ENCODE measurements at places on chromosomes 11 and 22.

DNA sequence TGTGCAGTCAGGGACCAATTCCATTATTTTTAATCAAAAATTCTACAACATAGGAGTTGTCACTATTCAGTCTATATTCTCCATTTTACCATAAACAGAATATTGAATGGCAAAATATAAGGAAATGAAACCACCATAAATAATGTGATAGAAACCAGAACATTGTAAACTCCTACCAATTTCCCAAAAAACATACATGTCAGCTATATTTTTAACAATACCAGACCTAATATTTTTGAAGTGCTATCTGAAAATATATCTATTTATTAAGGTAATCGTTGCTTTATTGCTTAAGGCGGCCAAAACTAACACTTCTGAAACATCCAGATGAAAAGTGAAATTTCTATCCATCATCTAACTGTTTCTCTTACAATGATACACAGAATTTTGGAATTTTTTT, 123.0 kb upstream of the C11orf58 start:
- no peak for DNase-seq

DNA sequence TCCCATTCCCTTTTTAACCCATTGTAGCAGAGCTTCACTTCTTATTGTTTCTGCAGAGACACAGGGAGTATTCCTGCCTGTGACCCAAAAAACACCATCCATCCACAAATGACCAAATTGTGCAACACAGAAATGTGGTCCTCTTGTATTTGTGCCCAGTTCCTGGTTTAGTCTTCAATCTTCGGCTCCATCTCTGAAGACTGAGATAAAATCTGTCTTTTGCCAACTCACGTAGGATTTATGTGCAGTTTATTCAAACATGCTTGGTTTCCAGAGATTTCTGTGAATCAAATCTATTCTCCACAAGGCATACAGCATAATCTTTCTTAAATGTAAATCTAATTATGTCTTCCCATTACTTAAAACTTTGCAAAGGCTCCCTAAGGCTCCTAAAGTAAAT, 307.0 kb downstream of the AASDHPPT start:
- DNase-seq, result no peak

- peak; percentile 56 for DNase-seq
Measured at GRCh38 chr22:44975427-44976262, 34.2 kb downstream of the PHF21B start.

GRCh38 chr11:10875430-10876021, 17.7 kb upstream of the ZBED5 start:
- DNase-seq, result no peak

DNA sequence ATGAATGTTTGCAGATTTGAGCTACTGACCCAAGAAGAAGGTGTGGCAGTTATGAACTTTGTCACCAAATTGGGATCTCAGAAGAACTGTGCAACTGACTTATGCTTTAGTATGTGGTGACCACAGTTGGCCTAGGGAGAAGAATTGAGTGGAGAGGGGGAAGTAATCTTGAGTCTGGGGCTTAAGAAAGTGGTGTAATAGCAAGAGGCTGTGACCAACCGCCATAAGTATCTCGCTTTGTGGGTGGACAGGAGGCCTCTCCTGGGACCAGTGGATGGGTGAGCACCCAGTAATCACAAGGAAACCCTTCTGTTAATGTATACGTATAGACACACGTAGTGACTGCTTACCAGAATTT, 12.7 kb upstream of the IL10RA start:
- DNase-seq, result no peak

DNA sequence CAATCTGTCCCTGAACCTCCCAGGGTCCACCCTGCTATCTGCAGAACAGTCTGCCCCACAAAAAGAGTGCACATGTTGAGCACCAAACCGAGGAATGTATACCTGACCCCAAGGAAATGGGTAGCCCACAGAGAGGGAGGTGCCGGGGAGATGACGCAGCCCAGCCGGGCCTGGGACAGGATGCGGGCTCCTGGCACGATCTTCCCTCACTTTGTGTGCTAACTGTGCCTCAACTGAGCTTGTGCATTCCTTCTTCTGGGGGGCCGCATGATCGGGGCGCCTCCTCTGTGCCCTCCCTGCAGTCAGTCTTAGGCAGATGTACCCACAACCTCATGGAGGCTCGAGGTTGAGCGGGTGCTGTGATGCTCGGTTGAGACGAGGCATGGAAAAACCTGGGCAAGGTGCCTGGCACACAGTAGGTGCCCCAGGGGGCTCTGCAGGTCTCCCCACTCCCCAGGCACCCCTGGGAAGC, 2.4 kb downstream of the GAS2L1 start:
- DNase-seq, result no peak

DNA sequence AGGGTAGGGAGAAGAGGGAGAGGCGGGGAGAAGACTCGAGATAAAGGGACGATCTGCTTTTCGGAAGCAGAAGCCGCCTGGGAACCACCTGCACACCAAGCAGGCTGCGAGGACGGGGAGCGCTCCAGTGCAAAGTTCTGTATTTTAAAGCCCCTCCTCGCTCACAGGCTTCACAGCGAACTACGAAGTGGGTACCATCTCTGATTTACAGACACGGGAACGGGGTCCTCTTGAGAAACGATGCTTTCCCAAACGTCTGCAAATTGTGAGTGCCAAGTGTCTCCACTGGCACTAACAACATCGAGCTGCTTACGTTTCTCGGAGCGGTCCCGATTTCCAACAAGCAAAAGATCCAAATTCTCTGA, 700 bp upstream of the STX3 start:
- no peak for DNase-seq

DNA sequence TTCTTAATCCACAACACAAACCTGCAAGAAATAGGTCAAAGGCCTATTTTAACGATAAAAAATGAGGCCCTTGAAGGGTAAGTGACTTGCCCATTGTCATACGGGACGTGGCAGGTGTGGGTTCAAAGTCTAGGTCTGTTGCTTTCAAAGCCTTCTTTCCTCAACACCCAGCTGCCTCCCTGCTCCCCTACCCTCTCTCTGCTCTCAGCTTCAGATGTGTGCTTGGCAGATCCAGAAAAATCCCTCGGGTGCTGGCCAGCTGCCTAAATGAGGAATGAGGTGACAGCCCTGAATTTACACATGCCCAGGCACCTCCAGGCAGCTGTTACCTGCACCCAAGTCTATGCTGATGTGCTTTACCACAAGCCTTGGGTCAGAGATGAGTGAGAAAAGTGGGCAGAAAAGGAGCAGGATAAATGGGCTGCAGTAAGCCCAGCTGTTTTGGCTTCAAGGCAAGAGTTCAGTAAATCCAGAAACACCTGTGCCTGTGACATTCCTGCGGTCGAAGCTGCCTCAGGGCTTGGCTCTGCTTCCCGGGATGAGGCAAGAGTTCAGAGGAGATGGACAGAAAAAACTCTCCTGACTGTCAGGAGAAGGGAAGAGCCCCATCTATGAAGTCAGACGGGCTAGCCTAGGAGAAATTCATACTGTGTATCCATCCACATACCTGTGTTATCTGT, 49.9 kb upstream of the LDLRAD3 start:
- no peak for DNase-seq

- DNase-seq, result peak; percentile 13
Measured at GRCh38 chr11:17528181-17528691, 16.0 kb downstream of the USH1C start.

DNA sequence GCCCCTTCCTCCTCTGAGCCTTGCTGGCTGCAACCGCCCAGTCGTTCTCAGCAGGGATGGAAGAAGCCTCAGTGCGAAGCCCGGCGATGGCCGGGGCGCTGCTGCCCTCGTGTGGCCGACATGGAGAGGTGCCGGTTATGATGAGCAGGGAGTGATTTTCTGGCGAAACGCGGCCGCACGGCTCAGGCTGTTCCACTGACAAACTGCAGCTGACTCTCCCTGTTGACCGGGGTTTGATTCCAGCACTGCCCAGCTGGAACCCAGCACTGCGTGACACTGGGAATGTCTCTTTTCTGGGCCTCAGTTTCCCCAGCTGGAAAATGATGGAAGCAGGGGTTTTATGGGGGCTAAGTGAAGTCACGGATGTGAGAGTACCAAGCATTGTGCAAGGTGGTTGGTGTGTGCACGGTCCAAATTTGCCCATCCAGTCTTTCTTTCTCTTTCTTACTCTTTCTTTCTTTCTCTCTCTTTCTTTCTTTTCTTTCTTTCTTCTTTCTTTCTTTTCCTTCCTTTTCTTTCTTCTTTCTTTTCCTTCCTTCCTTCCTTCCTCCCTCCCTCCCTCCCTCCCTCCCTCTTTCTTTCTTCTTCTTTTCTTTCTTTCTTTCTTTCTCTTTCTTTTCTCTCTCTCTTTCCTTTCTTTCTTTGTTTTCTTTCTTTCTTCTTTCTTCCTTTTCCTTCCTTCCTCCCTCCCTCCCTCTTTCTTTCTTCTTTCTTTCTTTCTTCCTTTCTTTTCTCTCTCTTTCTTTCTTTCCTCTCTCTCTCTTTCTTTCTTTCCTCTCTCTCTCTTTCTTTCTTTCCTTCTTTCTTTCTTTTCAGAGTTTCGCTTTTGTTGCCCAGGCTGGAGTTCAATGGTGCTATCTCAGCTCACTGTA, 25.8 kb upstream of the MPPED1 start:
- peak; percentile 11 for DNase-seq

DNA sequence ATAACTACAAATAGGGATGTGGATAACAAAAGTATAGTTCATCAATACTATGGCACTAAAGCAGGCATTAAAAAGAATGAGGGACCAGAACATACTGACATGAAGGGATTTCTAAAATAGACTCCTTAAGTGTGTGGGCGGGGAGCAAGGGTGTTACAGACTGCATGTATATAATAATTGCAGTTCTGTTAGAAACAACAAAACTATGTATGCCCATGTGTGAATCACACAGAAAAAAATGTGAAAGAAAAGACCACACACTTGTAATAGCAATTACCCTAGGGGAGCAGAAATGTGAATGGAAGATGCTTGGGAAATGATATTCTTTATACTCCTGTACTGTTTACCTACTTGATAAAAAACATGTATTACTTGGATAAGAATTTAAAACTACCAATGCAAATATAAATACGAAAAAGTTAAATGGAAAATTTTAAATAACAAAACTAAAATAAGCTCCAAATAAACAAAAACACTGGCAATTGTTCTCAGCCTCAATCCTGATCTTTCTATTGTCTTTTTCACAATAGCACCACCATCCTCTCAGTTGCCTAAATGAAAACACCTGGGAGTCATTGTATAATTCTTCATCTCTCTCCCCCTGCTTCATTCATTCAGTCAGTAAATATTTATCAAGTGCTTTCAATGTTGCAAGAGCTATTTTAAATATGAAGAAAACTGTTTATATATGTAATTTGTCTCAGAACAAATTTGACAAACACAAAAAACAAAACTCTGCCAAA, 129.8 kb downstream of the FCHSD2 start:
- no peak for DNase-seq

GRCh38 chr11:72782081-72782920, 11.5 kb downstream of the STARD10 start:
- no peak for DNase-seq

- peak; percentile 14 for DNase-seq
Measured at GRCh38 chr11:23856654-23857053, 640.2 kb upstream of the LUZP2 start.

GRCh38 chr22:36954251-36955014, 41.0 kb downstream of the CSF2RB start:
- DNase-seq, result no peak

DNA sequence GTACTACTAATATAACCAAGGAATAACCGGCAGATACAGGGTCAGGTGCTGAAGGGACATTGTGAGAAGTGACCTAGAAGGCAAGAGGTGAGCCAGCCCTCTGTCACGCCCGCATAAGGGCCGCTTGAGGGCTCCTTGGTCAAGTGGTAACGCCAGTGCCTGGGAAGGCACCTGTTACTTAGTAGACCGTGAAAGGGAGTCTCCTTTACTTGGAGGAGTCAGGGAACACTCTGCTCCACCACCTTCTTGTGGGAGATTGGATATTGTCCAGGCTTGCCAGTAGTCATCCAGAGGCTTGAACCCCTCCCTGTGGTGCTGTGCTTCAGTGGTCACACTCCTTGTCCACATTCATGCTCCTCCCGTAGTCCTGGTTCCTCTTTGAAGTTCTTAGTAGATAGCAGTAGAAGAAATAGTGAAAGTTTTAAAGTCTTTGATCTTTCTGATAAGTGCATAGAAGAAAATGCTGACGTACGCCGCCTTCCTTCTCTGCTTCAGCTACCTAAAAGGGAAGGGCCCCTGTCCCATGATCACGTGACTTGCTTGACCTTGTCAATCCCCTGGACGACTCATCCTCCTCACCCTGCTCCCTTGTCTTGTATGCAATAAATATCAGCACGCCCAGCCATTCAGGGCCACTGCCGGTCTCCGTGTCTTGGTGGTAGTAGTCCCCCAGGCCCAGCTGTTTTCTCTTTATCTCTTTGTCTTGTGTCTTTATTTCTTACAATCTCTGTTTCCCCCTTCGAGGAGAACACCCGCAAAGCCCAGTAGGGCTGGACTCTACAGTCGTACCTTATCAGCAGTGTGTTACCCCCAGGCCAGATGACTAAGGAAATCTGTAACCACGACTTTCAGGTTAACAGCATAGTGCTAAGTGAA, 6.1 kb downstream of the NUP50 start:
- DNase-seq, result no peak

DNA sequence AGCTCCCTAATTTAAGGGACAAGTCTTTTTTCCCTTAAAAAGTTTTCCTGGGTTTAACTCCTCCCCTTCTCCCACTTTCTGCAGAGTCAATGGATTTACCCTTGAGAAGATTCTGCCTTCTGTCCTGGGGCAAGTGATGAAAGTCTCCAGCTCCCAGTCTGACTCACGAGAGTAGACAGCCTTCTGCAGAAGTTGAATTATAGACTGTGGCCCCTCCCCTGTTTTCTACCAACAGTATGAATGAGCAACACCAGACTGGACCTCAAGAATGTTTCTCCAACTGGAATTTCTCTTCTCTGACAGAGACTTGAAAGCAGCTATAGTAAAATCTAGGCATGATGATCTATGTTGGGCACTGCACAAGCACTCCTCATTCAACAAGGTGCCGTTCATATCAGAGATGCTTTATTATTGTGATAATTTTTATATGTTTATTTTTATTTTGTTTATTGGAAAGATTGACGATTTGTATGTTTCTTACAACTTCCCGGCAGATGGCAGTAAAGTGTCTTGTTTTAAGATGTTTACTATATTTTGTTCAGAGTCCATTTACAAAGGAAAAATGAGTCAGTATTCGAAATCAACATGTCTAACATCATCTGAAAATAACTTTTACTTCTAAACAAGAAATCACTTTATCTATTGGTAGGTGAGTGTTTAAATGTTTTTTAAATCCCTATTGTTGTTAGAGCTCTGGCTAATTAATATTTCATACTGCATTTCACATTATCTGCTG, 56.6 kb downstream of the LMO2 start:
- DNase-seq, result peak; percentile 51

GRCh38 chr11:112965656-112966055, 4.4 kb downstream of the NCAM1 start:
- DNase-seq, result no peak

GRCh38 chr11:34978236-34979191, 62.1 kb downstream of the PDHX start:
- no peak for DNase-seq

- no peak for DNase-seq
Measured at GRCh38 chr11:133747409-133747808, 97.9 kb downstream of the SPATA19 start.

GRCh38 chr22:23892130-23892529, 2.1 kb upstream of the MIF start:
- no peak for DNase-seq

- DNase-seq, result no peak
Measured at GRCh38 chr11:76623884-76624419, 46.6 kb downstream of the LRRC32 start.

- peak; percentile 67 for DNase-seq
Measured at GRCh38 chr11:22456993-22457762, 119.0 kb downstream of the SLC17A6 start.

GRCh38 chr11:111119751-111120150, 125.8 kb upstream of the POU2AF2 start:
- no peak for DNase-seq

Data from LNCaP clone FGC (cell line).